Spinal cord (tissue), 10 donors: ENCODE measurements at places on chromosomes 16 and 17. TPM values are rescaled to one million over a fixed set of nuclear protein-coding genes. Genes with fewer than 3 reads are reported as not detected.

TEX19 gene
- polyA plus RNA-seq = not detected

KRTAP4-3 gene
- polyA plus RNA-seq = not detected

NPB gene
- polyA plus RNA-seq = 2.1 TPM

CIBAR2 gene
- 2.9 TPM for polyA plus RNA-seq

CBX2 gene
- 14.2 TPM for polyA plus RNA-seq
